ENCODE measurements at places on chromosomes 2 and 18.

- DNase-seq: no peak
Observed at GRCh38 chr2:230829959-230830358, 34.8 kb upstream of the ITM2C start.

DNA sequence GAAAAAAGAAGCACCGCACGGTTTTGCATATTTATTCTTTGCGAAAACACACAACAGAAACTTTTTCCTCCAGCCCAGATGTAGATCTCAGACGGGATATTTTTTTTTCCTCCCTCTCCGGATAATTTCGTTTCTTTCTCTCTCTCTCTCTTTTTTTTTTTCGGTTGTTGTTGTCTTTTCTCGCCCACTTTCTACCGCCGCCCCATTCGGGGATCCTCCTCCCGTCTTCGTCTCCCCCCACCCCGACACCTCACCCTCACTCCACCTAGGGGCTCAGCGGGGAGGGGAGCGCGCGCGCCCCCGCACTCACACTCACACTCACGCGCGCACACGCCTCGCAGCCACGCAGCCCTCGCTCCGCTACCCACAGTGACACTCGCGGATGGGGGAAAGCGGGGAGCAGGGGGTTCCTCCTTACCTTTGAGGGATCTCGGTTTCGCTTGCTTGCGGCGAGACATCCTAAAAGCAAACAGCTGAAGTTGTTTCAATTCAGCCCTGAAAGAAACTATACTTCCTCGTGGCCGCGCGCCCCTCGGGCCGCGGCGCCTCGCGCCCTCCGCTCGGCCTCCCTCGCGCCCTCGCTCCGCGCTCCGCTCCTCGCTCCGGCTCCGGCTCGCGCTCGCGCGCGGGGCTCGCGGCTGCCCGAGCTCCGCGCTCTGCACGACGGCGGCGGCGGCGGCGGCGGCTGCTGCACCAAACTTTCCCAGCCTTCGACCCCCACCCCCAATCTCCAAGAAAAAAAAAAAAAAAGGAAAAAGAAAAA lies 1.3 kb downstream of the ZNF521 start:
- DNase-seq: no peak

DNA sequence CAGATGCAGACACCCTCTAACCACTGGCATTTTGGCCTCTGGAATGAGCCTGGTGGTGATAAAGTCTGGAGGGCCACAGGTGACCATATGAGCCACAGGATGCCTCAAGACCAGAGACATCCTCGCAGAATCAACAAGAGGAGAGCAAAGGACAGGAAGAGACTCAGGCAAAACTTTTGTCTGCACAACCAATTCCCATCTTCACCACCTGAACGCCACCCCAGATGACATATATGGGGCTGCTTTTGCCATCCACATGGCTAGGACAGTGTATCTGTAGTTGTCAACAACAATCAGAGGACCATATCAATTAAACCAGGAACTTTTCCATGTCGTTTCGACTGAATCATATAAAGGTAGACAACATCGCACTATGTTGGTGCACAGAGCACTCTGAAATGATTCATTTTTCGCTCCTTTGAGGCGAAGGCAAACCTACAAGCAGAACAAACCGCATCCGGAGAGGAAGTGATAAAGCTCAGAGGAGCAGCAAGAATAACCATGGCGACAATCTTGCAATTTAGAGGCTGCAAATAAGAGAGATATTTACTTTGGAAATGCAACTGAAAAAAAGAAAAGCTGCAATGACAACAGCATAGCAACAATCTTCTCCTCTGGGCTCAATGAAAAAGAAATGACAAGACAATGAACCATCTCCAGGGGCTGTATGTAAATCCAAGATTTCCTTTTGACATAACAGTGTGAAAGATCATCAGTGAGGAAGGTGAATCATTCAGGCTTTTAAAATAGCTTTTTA lies 204.5 kb downstream of the ARL4C start:
- no peak for DNase-seq

GRCh38 chr2:108615480-108616090 lies 81.3 kb downstream of the LIMS1 start:
- no peak for DNase-seq
